ENCODE measurements at places on chromosomes 11 and 22.

- no peak for DNase-seq
Measured at GRCh38 chr11:56848141-56848809, 99.8 kb upstream of the OR9G4 start.

DNA sequence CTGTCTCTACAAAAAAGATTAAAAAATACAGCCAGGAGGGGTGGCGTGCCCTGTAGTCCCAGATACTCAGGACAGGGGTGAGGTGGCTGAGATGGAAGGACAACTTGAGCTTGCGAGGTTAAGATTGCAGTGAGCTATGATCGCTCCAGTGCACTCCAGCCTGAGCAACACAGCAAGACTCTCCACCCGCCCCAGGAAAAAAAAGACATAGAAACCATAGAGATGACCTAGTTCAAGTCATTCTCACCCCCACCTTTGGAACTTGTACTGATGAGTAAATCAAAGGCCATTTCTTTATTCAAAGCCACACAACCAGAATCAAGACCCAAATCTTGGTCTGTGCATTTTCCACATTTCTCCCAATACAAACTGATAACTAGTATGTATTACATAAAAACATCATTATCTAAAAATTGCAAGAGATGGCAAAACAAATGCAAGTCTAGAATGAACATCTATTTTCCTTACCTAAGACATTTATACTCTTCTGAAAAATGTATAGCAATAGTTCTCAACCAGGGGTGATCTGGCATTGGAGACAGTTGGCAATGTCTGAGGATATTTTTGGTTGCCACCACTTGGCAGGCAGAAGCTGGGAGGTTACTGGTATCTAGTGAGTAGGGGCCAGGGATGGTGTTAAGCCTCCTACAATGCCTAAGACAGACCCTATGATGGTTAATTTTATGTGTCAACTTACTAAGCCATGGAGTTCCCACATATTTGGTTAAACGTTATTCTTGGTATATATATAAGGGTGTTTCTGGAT lies 34.6 kb downstream of the LGR4 start:
- no peak for DNase-seq

GRCh38 chr22:23856721-23857605 lies 712 bp upstream of the SLC2A11 start:
- no peak for DNase-seq

DNA sequence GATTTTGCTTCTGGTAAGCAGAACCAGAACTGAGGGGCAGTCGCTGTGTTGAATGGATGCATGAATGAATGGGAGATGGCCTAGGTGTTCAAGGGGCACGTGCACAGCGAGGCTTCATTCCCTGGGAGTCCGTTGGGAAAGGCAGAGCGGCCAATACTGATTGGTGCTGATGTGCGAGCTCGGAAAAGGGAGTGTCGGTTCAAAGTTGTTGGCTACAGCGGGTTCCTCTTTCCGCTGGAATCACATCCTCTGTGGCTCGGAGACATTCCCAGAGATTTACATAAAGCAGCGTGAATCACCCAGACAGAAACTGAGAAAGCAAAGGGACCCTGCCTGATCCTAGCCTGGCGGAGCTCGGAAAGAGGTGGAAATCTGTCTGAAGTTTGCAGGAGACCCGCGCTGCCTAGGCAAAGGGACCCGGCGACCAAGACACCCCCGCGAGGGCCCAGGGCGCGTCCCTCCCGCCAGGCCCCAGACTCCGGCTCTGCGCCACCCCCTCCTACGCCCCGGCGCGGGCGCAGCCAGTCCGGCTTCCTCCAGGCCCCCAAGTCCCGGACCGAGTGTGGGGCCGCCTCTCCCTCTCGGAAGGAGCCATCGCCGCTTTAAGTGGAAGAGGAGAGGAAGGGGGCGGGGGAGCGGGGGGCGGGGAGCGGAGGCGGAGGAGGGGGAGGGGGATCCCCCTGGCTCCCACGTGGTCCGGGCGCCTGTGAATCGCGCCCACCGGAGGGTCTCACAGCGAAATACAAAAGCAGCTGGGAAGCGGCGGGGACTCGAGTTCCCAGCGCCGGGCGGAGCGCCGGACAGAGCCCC lies at the start of gene FJX1:
Gene FJX1 (plus strand): TSS at position 774 of the 810 bp plus-strand sequence. CDS start 177 bp downstream, outside the sequence.
- DNase-seq, result no peak

GRCh38 chr11:61764606-61765260 lies 12.3 kb downstream of the MYRF start:
- DNase-seq, result no peak

- DNase-seq, result no peak
Measured at GRCh38 chr11:19574916-19575315, 137.7 kb upstream of the NAV2 start.
